ENCODE measurements at places on chromosomes 11 and 22.

DNA sequence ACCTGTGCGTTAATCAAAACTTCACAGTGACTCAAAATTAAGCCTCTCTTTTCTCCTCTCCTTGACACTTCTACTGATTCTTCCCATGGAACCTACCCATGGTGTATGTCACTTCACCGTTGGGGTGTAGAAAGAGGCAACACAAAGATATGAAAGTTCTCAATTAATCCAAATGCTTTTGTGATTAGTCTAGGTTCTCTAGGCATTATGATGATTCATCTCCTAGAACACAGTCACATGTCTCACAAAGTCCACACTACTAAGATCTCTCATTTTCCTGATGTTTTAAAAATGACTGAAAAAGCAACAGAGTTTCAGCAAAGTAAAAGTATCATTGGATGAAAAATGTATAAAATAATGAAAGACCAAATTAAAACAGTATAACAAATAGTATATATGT is 13.7 kb upstream of the SCGB2A2 start:
- DNase-seq = no peak

DNA sequence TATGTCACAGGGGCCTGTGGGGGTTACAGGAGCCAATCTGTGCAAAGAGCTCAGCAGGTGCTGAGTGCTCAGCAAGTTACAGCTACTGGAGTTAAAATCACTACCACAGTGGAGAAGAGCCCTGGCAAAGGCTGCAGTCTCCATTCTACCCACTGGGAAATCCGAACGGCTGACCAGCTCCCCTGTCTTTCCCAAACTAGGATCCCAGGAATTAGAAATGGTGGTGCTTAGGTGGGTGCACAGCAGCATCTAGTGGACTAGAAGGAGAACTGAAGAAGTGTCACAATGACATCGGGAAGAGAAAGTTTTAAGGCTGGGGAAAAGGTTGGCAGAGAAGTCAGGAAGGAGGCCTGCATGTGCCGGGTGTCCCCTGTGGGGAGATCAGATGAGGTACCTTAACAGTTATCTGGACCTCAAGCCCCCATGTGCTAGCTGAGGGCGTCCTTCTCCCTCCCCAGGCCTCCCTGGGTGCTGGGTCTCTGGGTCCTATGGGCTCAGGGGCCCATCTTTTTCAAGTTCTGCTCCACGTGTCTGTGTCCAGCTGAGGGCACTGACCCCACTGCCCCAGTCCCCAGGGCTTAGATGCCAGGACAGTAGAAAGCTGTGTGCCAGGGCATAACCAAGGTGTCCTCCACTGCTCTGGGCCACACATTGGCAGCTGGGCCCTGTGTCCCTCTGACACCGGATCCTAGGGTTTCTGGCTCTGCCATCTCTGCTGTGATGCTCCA is 1.9 kb downstream of the PIWIL3 start:
- DNase-seq = no peak

DNA sequence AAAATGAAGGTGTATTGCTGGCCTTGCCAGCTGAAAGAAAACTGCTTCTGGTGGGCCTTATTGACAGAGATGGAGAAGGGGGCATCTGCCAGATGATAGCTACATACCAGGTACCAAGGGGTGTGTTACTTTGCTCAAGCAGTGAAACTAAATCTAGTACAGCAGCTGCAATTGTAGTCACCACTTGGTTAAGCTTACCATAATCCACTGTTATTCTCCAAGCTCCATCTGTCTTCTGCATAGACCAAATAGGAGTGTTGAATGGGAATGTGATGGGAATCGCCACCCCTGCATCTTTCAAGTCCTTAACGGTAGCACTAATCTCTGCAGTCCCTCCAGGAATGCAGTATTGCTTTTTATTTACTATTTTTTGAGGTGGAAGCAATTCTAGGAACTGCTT is 45.8 kb upstream of the LIN7C start:
- no peak for DNase-seq

DNA sequence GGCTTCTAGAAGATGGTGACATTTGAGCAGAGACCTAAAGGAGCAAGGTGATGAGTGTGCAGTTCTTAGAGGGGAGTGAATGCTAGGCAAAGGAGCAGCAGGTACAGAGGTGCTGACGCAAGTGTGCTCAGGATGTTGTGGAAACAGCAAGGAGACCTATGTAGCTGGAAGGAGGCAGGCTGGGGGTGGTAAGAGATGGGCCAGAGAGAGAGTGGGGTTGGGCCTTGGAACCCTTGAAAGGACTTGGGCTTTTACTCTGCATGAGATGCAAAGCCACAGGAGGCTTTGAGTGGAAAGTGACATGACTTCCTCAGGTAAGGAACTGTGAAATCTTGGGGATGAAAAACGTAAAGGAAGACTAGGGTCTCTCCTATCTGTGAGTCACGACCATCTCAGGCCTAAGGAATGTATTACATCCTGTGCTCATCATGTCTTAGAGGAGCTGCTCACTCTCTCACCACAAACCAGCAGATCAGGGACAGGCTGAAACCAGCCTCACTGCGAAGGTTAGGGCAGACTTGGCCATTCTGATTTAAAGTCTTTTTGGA is 65.4 kb downstream of the MICAL2 start:
- no peak for DNase-seq

GRCh38 chr22:23521441-23522113 is 58.5 kb downstream of the IGLL1 start:
- DNase-seq = peak; percentile 71

DNA sequence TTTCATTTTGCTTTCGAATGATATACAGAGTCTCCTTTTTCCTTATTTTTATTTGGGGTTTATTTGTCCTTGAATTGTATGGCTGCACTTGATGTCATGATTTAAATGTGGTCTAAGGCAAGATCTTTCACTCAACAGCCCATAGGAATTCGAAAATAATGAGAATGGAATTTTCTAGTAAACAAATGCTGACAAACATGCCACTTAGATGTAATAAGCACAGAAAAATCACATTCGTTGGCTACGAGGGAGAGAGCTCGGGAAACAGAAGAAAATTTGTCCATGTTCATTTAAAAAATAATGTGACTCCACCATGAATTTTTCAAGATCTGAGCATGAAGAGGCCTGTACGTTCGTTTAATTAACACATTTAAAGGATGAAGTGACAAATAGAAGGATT is 73.0 kb downstream of the BLID start:
- no peak for DNase-seq

GRCh38 chr11:2036863-2037486 is 39.3 kb upstream of the H19 start:
- DNase-seq = no peak

GRCh38 chr11:109267293-109268095 is 154.5 kb upstream of the C11orf87 start:
- DNase-seq = no peak

Data from inflammatory macrophage treated with lipopolysaccharide for 4 hours (primary cell).